Caudate nucleus (tissue), 63 donors: ENCODE measurements at places on chromosomes 16 and 17.

DNA sequence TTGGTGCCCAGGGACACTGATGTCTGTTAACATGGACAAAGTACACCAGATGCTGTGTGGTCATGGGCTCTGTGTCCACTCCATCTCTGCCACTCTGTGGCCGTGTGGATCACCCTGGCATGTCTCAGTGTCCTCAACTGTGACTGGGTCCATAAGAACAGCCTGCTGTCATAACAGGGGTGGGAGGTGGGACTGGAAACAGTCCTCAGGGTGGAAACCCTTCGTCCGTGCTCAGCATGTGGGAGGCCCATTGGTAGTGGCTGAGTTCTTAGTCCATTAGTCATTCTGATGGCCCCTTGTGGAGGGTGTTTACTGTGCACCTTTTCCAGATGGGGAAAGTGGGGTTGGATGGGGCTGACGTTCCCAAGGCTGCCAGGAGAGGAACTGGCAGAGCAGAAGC, 12.8 kb downstream of the FLYWCH2 start:
- no peak for DNase-seq

GRCh38 chr16:63244631-63245030, 1208.4 kb upstream of the CDH8 start:
- no peak for DNase-seq

DNA sequence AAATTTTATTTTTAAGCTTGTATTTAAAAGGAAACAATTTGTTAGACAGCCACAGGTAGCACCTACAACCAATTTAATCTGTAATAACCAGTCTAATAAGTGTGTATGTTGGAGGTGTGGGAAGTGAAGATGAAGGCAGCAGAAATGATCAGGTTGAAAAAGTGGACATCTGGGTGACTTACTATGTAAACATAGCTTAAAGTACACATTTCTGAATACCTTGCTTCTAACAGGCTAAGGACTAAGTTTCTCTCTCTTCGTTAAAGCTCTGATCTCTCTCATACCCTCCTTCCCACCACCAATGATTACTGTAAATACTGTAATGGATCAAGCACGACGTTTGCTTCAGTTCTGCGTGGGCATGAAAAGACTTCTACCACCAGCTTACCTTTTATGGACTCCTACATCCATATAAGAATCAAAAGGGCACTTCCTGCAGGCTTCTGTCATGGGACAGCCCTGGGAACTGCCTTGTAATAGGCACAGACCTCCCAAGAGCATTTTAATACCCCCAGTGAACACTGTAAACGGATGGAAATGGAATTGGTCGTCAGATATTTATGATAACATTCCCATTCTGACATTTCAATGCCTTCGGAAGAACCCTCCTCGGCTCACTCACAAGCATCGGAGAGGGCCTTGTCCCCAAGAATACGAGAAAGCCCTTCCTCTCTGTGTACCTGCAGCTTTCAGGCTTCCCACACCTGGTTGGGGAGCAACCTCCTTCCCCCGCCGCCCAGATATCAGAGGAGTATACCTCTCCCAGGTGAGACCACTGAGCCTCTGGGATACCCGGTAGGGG, 700 bp downstream of the CCDC43 start:
- DNase-seq = no peak

DNA sequence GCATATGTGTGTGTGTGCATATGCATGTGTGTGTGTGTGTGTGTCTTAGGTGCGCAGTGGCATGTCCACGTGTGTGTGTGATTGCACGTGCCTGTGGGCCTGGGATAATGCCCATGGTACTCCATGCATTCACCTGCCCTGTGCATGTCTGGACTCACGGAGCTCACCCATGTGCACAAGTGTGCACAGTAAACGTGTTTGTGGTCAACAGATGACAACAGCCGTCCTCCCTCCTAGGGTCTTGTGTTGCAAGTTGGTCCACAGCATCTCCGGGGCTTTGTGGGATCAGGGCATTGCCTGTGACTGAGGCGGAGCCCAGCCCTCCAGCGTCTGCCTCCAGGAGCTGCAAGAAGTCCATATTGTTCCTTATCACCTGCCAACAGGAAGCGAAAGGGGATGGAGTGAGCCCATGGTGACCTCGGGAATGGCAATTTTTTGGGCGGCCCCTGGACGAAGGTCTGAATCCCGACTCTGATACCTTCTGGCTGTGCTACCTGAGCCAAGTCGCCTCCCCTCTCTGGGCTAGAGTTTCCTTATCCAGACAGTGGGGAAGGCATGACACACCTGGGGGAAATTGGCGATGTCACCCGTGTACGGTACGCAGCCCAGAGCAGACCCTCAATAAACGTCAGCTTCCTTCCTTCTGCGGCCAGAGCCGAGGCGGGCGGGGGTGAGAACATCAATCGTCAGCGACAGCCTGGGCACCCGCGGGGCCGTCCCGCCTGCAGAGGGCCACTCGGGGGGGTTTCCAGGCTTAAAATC, 47.6 kb downstream of the IL21R start:
- no peak for DNase-seq

DNA sequence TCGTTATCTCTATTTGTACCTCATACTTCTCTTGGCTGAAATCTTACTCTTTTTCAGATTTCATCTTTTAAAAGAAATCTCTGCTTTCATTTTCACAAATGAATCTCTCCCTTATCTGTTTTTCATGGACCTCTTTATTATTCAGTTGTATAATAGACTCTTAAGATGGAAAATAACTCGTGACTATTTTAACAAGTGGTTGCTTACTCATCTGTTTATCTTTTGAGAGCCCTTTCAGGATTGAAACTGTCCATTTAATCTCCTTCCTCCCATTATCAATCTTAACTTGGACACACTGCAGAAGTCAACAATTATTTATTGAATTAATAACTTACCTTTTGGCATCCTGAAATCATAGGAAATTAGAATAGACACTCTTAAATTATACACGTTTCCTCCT, 68.8 kb downstream of the ABCA8 start:
- no peak for DNase-seq
